ENCODE measurements at places on chromosomes 2 and 18. TPM values are rescaled to one million over a fixed set of nuclear protein-coding genes. Genes with fewer than 3 reads are reported as not detected.

The CCDC195 gene
- total RNA-seq = not detected

The NEDD4L gene
- total RNA-seq = 6.6 TPM

The DYNAP gene
- total RNA-seq = not detected

The LBX2 gene
- total RNA-seq = 3.3 TPM

The HOXD13 gene
- not detected for total RNA-seq

The DSEL gene
- total RNA-seq = 119 TPM

The ZC3H6 gene
- total RNA-seq = 2.7 TPM

The IL1B gene
- 0.37 TPM for total RNA-seq

Data from subcutaneous preadipocyte (primary cell).